Breast epithelium (tissue), 4 donors: ENCODE measurements at places on chromosomes 4 and X. TPM values are rescaled to one million over a fixed set of nuclear protein-coding genes. Genes with fewer than 3 reads are reported as not detected.

SERPINA7 gene
- not detected for total RNA-seq

ASB5 gene
- total RNA-seq = not detected

NXF2B gene
- total RNA-seq = not detected

DNA sequence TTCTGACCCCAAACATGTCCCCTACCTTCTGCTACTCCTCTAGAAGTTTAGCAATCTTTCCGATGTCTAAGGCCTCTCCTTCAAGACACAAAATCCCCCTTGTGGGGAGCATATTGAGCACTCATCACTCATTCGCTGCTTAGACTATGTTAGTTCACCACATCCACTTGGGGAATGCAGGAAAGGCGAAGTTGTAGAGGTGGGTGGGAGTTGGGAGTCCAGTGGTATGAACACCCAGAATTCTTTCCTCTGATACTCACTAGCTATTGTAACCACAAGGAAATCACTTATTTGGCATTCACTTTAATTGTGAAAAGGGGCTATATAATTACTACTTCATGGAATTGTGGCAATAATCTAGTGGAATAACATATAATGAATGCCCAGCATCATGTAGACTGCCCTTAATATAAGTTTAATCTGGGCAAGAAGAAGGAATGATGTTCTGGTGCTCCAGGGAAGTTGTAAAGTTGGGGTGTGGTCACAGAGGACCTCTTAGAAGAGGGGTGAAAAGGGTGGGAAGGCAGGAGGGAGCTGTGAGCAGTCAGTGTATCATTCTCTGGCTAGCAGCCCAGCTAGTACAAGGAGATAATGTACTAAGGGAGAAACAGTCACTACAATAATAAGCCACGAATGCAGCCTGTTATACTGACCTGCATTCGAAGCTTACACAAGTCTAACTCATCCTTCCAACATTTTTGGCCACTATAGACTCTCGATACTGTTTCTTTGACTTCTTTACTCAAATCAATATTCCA lies 468.2 kb upstream of the DIPK2B start:
- no peak for DNase-seq
